ENCODE measurements at places on chromosomes 2 and 18.

DNA sequence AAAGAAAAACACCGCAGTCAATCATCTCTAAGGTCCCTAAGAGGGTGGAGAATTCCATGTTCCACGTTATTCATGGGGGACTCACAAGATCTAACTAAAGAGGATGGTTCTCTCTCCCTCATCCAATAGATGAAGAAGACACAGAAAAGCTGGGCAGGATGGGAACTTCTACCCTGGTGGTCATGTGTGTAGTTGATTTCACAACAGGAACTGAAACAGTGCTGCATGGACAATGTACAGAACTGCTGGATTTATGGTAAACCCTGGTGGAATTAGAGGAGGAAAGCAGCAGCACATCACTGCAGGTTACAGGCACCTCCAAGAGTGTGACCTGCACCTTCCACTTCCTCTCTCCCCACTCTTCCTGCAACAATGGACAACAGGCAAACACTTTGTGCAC is 31.4 kb downstream of the FECH start:
- DNase-seq: no peak

DNA sequence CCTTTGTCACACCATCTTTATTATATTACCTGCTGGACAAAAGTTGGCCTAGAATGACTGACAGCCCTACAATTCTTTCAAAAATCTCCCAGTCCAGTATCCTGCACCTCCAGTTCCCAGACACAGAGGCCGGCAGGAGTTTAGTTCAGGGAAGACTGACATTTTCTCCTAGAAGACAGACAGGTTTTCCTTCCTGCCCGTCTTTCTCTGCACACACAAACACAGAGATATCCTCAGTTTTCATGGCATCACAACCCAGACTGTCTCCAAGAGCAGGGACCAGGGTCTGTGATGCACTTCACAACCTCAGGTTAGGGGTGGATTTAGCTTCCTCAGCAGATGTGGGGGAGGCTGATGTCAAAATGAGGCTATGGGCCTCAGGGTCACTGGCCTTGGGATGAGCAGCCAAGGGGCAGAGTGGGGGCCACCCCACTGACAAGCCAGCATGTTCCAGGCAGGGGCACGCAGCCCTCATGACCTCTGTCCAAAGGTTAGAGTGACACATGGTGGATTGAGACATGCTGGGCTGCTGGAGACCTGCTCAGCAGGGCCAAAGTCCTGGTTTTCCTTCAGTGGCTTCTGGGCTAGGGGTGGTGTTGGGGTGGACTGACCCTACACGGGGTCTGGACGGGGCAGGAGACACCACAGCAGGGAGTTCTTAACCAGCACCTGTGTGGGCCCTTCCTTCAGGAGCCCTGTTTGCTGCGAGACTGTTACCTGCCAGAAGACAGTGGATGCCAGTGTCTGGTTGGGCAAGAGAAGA is 70.5 kb downstream of the SFXN5 start:
- DNase-seq: no peak

- DNase-seq: no peak
These were observed 74.9 kb downstream of the LONRF2 start for GRCh38 chr2:100247256-100248043.

- DNase-seq: no peak
These were observed 43.0 kb downstream of the FIGN start for GRCh38 chr2:163692611-163693482.
